Kidney epithelial cell (primary cell): ENCODE measurements at places on chromosomes 2 and 18. TPM values are rescaled to one million over a fixed set of nuclear protein-coding genes. Genes with fewer than 3 reads are reported as not detected.

- DNase-seq: no peak
Observed at GRCh38 chr2:237720444-237720843, 78.1 kb upstream of the RBM44 start.

GRCh38 chr2:84970210-84970867 is 622 bp upstream of the KCMF1 start:
- DNase-seq: no peak

DNA sequence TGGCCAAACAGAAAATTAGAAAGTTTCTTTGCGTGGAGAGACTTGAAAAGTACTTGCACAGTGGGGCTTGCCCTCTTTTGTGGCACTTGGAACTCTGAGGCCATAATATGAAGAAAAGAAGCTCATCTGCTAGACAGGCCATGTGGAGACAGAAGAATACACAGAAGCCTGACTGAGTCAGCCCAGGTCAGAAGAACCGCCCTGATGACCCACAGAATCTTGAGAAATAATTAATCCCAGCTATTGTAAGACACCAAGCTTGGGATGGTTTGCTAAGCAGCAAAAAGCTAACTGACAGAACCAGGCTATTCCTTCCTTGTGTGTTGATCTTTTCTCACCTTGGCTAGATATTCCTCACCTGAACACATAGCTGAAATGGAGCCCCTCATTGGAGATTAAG is 33.7 kb downstream of the G6PC2 start:
- no peak for DNase-seq

GRCh38 chr2:64914247-64914646 is 75.0 kb upstream of the SLC1A4 start:
- no peak for DNase-seq

DNA sequence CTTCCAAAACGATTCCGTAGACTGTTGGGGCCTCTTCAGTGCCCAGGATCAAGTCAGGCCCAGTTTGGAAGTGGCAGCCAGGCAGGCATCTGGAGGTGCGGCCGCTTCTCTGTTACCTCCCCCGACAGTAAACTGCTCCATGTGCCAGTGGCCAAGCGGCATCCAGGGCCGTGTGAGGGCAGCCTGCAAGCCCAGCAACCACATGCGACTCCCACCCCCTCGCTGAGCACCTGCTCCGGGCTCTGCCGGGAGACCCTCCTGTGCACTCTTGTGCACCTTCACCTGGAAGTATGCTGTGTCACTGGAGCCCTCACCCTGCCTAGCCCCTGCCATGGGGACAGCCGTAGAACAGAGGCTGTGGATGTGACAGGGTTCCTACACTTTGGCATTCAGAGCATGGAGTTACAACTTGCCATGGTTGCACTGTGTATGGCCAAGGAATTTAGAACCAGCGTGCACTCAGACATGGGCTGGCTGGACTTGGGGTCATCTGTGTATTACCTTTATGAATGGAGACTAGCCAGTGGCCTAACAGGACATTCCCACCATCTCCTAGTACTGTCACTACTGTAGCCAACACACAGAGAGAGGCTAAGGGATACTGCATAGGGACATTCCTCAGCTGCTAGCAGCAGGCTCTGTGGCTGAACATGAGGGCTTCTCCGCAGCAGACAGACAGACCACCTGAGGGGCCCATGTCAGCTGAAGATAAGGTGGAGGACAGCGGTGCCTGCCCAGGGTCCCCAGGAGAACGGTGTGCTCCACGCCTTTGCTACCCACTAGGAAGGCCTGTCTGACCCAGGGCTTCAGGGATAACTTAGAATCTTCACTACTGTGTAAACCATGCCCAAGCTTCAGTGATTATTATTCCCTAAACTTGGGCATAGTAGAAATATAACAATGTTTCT is 25.0 kb upstream of the FAHD2A start:
- no peak for DNase-seq

DNA sequence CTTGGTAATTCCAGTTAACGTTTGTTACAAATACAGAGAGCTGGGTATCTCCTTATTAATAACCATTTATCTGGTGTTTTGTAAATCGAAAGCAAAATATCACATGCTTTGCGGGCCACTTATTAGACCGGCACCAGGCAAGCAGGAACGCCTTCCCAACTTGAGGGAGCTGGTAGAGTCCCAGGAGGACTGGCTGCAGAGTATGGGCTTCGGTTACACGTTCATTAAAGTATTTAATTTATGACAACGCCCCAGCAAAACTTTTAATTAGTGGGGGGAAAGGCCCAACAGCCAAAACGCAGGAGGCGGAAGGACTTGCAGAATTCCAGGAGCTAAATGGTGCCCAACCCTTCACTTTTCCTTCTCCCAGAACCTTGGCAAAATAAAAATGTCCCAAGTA is 3.7 kb downstream of the SMAD7 start:
- DNase-seq: no peak

ATP6V1B1 gene
- not detected in 2 replicates for total RNA-seq

GRCh38 chr2:240893363-240893844 is 2.6 kb downstream of the MAB21L4 start:
- peak; percentile 26 for DNase-seq

C2orf80 gene
- not detected in 2 replicates for total RNA-seq

DNA sequence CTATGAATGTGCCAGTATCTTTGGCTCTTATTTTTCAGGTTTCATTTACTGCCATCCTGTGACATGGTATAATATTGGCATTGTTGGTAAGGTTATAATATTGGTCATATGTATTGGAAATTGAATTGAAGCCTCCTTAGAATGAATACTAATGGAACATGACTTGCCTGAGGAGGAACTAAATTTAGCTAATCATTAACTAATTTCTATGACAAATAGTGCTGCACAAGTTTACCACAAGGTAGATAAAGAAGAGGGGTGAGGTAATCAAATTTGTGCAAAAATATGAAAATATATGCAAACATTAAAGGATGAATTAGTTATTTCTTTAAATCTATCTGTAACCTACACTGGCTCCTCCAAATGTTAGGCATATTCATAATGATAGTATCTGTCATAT is 43.2 kb upstream of the ORC2 start:
- DNase-seq: no peak

KRTCAP3 gene
- 8.1 and 10.0 TPM in 2 replicates for total RNA-seq

GRCh38 chr2:3127710-3128109 is 249.9 kb downstream of the EIPR1 start:
- no peak for DNase-seq

FOXI3 gene
- 0.21 TPM in 1 of 2 replicates, not detected in the other for total RNA-seq

DNA sequence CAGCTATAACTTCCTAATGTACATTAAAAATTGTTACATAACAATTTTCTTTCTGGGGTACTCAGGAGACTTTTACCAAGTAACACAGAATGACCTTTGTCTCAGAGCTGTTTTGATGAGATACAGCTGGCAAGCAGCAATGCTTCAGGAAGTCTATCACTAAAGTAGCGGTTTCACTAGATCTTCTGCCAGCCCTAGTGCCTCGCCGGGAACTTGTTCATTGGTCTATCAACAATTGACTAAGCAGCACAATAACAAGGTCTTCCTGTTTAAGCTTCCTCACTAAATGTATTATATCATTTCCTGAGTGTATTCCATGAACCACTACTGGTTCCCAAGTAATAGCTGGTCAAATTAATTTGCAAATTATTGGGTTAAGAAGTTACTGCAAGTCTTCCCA is 69.2 kb downstream of the TRIP12 start:
- no peak for DNase-seq

GRCh38 chr2:224753743-224754540 is 37.8 kb upstream of the CCDC195 start:
- DNase-seq: no peak

DNA sequence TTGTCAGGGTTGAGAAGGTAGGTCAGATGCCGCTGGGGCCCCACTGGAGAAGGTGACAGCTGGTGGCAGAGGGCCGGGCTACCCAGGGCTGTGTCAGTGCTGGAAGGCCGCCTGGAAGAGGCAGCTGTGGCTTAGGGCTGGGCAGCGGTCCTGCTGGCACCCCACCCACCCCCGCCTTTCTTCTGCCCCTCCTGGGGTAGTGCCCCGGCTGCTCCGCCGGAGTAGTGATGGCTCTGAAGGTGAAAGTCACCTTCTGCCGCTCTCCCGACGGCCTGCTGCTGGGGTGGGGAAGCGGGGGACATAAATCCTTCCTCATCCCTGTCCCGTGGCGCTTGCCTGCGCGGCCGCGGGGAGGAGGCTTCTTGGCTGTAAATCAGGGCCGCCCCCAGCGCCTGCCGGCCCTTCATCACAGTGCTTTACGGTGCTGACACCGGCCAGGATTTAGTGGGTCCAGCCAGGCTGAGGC is 332.2 kb downstream of the DYSF start:
- DNase-seq: no peak

DNA sequence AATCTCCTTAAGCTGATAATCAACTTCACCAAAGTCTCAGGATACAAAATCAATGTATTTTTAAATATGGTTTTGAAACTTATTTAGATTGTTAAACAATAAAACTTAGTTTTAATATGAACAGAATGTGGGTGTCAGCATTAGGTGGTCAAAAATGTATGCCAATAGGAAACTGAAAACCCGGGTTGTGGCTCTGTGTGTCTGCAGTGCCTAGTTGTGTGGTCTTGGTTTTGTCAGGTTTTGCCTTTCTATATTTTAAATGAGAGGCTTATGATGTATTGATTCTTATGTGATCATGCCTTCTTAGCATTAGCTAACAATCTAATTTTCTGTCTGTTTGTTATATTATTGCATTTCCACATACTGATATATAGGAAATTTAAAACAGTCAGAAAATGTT is 227.8 kb downstream of the ZNF407 start:
- no peak for DNase-seq

DNA sequence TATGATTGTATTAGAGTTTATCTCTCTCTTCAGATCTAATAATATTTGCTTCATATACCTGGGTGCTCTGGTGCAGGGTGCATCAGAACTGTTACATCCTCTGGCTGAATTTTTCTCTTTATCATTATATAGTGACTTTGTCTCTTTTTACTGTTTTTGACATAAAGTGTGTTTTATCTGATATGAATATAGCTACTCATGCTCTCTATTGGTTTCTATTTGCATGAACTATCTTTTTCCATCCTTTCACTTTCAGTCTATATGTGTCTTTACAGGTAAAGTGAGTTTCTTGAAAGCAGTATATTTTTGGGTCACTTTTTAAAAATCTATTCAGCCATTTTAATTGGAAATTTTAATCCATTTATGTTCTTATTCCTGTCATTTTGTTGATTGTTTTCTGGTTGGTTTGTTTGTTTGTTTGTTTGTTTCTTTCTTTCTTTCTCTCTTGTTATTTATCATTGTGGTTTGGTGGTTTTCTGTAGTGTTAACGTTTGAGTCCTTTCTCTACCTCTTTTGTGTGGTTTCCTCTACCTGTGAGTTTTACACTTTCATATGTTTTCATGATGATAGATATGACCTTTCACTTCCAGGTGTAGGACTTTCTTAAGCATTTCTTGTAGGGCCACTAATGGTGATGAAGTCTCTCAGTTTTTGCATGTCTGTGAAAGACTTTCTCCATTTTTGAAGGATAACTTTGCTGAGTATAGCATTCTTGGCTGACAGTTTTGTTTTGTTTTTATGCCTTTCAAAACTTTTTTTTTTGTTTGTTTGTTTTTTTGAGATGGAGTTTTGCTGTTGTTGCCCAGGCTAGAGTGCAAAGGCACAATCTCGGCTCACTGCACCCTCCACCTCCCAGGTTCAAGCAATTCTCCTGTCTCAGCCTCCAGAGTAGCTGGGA is 54.9 kb downstream of the CCNT2 start:
- no peak for DNase-seq

DNA sequence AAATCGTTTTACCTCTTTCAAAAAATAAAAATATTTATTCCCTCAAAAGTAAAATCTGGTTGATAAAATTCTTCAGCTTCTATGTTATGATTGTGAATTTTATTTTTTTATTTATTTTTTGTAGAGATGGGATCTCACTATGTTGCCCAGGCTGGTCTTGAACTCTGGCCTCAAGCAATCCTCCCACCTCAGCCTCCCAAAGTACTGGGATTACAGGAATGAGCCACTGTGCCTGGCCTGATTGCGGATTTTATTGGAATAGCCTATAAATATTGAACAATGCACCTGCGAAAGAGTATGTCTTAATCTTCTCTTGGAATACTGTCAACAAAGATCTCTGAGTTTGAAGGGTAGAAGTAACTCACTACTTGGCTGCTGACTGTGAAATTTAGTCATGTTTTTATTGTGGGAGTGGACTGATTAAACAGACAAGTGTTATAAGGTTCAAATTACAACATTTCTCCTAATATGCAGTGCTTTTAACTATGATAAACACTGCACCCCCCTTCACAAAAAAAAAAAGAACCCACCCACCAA is 138.0 kb downstream of the AFF3 start:
- DNase-seq: no peak
